ENCODE measurements at places on chromosomes 5 and 9.
A peak's percentile ranks its signal among the peaks of the same experiment; 100 is the strongest.

GRCh38 chr9:76374783-76375559 lies 19.3 kb downstream of the RFK start:
- DNase-seq: peak; percentile 88

DNA sequence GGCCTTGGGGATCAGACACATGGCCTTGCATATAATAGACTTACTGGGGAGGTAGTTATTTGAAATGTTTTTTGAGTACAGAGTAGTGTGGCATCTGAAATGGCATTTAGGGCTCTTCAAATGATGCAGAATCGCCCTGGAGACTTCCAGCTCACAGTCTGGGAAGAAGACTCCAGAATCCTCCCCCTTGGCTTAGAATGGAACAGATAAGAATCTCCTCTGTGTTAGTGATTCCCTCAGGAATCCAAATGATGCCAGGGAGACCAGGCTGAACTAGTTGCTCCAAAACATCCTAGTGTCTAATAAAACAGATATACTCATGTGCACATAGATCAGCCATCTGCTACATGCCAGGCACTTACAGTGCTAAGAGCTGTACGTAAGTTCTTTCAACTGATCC lies 38.6 kb upstream of the SMC5 start:
- DNase-seq: no peak

- DNase-seq: no peak
These were observed 98.6 kb upstream of the FER start for GRCh38 chr5:108649106-108649505.

DNA sequence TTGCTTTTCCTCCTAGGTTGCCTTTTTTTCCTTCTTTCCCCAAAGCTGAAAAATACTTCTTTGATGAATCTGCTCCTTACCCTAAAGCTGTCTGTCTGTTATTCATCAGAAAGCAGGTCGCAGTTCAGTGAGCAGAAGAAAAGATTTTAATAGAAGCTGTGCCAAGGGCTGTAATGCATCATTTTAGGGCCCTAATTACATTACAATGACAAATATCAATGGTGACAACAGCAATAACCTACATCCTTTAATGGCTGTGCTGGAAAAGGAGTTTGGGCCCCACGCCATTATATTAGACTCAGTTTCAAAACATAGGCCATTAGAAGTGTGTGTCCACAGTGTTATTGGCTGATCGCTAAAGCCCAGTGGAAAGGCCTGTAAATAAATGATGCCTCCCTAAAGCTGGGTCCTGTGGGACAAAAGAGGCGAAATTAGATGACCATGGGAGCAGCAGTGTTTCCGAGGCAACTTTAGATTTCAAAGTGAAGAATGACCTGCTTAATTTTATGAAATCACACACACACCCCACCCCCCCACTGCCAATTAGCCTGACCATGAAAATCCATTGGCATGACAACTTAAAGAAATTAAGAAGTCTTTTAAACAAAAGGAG lies 38.4 kb downstream of the TLE4 start:
- no peak for DNase-seq

DNA sequence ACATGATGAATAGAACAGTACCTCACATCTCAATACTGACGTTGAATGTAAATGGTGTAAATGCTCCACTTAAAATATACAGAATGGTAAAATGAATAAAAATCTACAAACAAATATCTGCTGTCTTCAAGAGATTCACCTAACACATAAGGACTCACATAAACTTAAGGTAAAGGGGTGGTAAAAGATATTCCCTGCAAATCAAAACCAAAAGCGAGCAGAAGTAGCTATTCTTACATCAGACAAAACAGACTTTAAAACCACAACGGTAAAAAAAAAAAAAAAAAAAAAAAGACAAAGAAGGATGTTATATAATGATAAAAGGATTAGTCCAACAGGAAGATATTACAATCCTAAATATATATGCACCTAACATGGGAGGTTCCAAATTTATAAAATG lies 214.0 kb upstream of the MAST4 start:
- no peak for DNase-seq

GRCh38 chr5:101783241-101784013 lies 512.7 kb downstream of the SLCO4C1 start:
- DNase-seq: no peak

- no peak for DNase-seq
These were observed 372.7 kb downstream of the ICE1 start for GRCh38 chr5:5795074-5795771.

DNA sequence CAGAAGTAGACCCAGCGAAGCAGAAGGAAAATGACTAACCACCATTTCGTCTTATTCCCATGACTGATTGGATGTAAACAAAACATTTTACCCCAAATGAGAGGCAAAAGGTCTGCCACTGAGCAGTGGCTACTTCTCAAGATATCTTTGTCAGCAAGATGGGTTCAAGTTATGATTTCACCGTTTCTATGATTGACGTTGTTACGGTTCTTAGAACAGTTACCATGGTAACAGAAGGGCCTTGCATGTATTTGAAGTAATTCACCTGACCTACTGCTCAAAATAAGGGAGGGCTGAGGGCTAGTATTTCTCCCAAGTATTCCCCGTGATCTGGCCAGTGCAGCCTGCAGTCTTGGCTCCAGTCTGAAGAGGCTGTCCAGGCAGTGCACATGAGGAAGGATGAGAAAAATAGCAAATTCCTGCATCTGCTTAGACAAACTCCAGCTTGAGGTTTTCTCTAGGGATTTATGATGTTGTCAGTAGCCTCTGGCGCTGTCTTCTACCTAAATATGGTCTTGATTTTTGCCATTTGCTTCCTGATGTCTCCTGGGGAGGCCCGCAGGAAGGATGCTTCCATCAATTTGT lies 372.7 kb downstream of the TMEM38B start:
- DNase-seq: no peak

- DNase-seq: no peak
These were observed 17.0 kb upstream of the NTNG2 start for GRCh38 chr9:132144708-132145365.

GRCh38 chr9:33153666-33154065 lies 13.5 kb downstream of the B4GALT1 start:
- DNase-seq: no peak

GRCh38 chr9:80077059-80077458 lies 505.3 kb downstream of the TLE4 start:
- no peak for DNase-seq

GRCh38 chr9:107481035-107481434 lies 8.5 kb downstream of the KLF4 start:
- no peak for DNase-seq

DNA sequence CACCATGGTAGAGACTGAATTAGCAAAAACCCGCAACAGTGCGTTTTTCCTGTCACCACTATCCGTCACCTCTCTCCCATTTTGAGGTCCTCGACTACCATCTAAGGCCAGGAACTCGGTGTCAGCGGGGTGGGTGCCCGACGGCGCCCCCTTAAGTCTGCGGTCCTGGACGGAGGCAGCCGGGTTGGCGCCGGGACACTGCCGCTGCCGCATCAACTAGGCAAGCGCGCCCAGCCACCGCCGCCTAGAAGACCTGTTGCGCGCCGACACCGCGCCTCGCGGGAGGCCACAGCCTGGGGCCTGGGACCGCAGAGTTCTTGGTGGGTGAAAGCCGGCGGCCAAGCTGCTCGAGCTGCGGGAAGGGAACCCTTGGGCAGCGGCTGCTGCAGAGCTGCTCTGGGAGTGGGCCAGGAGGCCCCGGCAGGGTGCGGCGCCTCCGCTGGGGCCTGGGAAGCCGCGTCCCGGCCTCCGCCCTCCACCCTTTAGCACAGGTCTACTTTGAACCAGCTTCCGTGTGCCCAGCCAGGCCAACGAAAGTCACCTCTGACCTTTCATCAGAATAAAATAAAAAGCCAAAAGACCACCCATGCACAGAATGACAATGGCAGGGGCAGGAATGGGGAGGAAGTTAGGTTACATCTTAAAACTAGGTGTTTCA lies 3.5 kb downstream of the FOXB2 start:
- no peak for DNase-seq

DNA sequence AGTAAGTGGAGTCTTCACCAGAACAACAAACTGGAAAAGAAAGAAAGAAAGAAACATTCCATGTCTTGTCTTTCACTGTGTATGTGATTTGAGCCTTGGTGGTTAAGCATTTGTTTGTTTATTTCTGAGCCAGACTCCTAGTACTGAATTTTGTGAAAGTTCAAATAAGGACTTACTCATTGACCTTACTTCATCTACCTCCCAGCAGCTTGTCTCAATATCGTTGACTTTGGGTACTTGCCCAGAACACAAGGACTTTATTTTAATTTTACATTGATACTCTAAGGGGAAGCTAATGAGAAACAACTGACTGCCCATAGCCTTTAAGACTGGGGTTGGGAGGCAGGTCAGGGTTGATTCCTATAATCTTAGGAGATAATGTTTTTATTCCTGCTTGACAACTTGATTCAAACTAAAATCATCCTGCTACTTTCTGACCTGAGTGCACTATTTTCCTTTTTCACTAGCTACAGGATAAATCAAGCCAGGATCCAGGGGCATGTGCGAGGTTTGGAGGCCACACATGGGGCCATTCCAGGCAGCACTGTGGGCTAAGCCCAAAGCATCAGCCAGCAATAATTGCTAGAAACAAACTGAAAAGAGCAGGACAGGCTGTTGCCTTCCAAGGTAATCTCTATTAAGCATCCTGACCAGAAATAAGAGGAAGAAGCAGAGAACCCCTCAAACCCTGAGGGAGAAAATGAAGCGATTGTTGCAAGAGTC lies 138.9 kb upstream of the RUSC2 start:
- no peak for DNase-seq

DNA sequence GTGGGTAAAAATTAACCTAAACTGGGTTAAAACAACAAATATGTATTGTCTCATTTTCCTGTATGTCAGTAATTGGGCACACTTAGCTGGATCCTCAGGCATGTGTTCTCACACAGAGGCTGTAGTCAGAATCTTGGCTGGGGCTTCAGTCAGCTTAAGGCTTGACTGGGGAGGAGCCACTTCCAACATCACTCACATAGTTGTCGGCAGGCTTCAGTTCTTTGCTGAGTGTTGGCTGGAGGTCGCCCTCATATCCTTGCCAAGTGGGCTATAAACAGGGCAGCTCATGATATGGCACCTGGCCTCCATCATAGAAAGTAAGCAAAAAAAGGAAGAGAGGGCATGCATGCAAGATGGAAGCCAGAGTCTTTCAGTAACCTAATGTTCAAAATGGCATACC lies 173.0 kb downstream of the GIN1 start:
- no peak for DNase-seq

GRCh38 chr5:17213938-17214337 lies 3.5 kb upstream of the BASP1 start:
- no peak for DNase-seq

DNA sequence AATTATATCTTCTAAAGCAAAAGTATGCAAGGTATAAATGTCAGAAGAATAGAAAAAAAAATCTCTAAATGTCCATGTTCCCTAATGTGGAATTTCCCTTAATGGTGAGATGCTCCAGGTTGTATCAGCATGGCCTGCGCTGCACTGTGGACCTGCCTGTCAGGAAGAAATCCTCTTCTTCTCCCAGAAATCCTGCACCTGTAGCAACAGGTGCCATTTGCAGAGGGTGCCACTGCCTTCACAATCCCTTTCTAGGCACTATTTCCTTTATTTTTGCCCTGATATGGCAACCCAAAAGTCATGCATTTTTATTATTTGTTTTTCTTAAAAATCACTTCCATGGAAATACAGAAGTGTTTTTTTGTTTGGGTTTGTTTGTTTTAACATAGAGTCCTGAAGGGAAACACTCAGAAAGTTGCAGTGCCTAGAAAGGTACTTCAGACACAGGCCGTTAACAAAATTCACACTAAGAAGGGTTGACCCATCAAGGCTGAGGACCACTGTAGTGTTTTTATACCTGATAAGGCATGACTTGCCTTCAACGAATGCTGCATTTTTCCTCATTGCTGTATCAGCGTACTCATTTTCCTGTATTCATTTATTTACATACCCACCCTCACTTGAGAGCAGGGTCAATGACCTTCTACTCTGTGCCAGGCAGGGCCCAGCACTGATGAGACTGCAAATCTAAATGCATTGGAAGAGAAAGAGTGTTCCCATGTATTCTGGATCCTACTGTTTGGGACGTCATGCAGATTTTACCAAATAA lies 177.8 kb downstream of the SNX18 start:
- DNase-seq: no peak

DNA sequence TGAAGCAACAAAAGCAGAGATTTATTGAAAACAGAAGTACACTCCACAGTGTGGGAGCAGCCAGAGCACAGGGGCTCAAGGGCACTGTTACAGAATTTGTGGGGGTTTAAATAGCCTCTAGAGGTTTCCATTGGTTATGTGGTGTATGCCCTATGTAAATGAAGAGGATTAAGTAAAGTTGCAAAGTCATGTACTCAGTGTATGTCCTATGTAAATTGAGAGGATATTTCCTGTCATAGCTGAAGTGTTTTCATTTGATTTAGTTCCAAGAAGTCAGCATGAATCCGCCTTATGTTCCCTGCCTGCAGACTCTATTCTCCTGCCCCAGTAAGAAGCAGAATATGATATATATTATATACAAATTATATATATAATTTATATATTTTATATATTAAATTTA lies 966.0 kb upstream of the COX7C start:
- DNase-seq: no peak

DNA sequence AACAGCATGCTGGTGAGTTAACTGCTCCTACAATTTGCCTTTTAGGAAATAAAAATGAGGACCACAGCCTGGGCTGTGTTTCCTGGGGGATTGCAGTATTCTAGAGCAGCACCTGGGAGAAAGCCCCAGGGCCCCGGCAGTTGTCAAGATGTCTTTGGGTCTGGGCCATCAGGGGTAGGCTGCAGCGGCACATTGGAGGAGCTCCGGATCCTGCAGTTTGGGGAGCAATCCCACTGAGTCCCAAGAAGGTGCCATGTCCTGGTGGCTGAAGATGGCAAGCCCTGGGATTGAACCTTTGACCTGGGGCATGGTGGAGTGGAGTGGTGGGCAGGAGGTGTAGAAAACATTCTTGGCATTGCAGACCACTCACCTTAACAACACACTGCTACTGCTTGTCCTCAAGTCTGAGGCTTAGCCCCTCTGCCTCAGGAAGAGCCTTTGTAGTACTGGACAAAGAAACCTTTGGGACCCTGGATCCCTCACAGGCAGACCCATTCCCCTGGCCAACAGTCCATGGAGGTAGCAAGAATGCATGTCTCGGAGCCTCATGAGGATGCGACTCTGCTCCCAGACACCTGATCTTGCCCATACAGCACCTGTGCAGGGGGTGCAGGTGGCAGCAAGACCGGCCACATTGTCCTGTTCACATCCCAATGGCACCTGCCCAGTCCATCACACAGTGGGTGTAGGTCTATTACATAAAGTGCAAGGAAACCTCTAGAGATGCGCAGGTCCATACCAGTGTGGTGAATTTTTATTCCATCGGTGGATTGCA lies 159.1 kb upstream of the IRX2 start:
- DNase-seq: peak; percentile 31

DNA sequence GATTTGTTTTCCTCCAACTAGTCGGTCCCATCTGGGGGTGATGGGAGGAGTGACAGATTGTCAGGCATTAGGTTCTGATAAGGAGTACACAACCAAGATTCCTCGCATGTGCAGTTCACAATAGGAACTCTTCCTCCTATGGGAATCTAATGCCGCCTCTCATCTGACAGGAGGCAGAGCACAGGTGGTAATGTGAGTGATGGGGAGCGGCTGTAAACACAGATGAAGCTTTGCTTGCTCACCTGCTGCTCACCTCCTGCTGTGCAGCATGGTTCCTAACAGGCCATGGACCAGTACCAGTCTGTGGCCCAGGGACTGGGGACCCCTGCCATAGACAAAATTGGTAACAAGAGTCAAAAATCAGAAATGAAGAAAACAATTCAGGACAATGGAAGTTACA lies 173.3 kb upstream of the HMHB1 start:
- DNase-seq: no peak

GRCh38 chr9:112535811-112536210 lies 49.2 kb downstream of the KIAA1958 start:
- DNase-seq: no peak

Measured in sciatic nerve (tissue), 2 donors.